ENCODE measurements at places on chromosomes 6 and 20. TPM values are rescaled to one million over a fixed set of nuclear protein-coding genes. Genes with fewer than 3 reads are reported as not detected.

- no peak for DNase-seq
Observed at GRCh38 chr20:4987130-4987529, 14.2 kb downstream of the SLC23A2 start.

DNA sequence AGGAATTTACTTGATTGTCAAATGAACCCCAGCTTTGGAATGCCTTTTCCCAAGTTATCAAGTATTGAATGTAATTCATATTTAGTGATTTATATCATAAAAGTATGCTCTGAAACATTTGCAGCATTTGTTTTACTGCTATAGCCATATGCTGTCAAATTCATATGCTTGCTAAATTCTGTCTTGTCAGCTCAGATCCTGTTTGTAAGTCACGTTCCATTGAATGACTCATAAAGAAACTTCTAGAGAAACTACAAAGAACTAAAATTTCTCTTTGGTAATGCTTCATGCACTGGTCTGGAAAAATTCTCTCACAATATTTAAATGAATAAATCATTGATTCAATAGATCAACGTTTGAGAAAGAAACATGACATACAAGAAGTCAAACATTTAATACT, 445.9 kb downstream of the PHF3 start:
- DNase-seq, result no peak

Gene TRDN
- total RNA-seq, result not detected

DNA sequence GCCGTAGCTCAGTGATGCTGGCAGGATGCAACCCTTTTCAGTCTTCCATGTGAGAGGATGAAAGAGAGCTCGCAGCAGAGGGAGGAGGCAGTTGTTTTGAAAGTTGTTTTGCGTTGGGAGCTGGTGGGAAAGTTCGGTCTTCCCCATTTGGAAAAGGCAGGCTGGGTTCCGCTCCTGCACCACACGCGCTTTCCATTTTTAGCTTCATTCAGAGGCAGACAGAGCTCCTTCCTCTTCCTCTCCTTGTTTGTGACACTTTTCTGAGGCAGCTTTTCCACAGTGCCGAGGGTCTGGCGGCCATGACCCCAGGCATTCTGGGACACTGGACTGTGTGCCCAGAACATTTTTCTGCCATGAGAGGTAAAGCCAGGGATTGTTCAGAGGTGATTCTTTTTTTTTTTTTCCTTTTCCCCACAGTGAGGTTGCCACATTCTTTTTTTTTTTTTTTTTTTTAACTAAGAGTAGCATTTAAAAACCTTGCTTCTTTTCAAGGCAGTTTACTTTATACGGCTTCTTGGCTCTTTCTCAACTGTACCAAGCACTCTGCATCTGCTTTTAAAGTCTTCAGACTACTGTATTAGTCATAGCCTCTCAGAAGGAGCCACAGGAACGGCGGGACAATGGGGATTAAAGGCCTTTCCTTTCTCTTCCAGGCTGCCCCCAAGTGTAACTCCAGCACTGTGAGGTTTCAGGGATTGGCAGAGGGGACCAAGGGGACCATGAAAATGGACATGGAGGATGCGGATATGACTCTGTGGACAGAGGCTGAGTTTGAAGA, 1.6 kb downstream of the PRDM1 start:
- DNase-seq, result no peak

DNA sequence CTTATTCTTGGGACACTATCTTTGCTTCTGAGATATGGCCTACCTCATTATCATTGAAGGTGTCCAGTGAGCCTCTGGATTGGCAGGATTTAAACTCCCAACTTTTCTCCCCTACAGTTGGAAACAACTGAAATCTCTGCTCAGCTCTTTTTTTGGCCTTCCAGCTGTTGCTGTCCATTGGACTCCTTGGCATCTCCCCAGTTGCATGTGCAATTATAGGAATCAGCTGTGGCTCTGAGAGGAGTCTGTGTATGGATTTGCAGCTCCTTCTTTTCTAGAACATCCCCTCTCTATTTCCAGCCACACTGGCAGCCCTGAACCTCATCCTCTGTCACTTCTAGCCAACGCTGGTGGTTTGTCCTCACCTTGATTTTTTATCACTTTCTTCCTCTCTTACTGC, 21.2 kb downstream of the RAB22A start:
- no peak for DNase-seq

Gene DDO
- 0.39 TPM for total RNA-seq

- DNase-seq, result no peak
Observed at GRCh38 chr6:129287231-129288177, 404.6 kb downstream of the LAMA2 start.
